ENCODE measurements at places on chromosomes 5 and 9.

GRCh38 chr5:93289942-93290341 lies 291.1 kb downstream of the NR2F1-AS1 start:
- DNase-seq = no peak

DNA sequence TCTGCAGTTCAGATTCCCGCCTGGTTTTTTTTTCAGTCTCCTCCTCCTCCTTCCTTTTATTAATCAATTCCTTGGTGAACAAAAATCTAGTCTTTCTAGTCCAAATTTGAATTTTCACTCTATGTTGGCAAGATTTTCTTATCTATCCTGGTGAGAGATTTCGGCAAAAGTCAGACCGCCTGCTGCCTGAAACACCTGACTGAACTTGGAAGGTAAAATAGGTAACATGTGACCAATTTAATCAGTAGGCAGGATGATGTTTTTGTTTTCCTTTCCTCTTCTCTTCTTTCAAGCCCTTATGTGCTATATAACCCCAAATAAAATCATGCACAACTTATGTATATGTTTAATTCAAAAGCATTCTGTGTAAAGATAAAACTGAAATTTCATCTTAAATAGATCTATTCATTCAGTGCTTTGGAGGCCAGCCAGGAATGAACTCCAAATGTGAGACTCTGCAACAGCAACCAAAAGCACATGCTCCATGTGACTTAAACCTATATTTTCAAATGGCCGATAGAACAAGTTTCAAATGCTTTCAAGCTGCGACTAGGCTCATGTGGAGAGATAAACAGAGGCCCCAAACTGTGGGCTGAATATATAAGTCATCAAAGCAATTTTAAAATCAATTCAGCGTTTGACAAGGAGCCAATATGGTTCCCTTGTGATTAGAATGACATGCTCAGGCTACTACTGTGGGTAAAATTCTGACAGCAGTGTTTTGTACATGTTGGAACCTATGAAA lies 100.4 kb upstream of the SEMA6A start:
- DNase-seq = no peak

GRCh38 chr5:169300468-169301385 lies at the start of gene SLIT3:
Gene SLIT3, minus strand, starts transcription at chr5:169301139. Its CDS starts 430 bp downstream, at chr5:169300709.
- DNase-seq = no peak

DNA sequence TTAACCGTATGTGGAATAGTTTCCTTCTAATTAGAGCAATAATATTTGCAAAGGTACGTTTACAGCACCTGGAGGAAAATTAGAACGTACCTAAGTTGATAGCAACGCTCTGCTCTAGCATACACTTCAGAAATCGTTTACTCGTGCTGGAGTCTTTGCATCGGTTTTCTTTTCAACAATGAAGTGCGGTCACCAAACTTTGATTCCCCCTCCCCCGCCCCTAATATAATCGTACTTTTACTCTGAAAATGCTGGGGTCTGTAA lies 506 bp downstream of the ADAMTS19 start:
- no peak for DNase-seq

DNA sequence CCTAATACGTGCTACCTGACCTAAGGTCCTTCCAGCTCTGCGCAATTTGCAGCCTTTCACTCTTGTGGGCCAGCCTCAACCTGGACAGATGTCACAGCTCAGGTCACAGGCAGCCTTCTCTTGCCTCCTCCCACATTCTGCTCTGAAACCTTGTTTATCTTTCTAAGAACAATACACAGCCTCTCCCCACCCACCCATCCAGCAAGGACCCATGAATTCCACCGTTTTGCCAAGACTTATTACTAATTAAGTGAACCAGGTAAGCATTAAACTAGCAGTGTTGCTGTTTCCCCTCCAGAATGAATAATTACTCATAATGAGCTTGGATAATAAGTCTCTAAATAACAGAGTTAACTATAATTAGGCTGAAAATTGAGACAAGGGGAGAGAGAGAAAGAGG lies 11.0 kb downstream of the FABP6 start:
- DNase-seq = no peak

DNA sequence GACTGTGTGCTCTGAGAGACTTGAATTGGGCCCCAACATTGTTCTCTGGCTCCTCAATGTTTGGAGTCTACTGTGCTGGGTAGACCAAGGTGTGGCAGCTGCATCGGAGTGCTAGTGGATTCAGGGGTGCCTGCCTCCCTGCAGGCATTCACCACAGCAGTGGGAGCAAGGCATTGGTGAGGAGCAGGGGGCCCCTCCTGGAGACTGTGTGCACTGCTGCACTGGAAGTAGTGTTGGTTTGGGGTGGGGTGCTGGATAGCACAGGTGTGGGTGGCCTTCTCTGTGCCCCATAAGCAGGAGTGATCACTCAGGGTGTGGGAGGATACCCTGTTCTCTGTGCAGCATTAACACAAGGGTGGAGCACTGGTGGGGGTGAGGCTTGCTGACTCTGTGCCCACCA lies 39.2 kb downstream of the INSL6 start:
- DNase-seq = no peak

DNA sequence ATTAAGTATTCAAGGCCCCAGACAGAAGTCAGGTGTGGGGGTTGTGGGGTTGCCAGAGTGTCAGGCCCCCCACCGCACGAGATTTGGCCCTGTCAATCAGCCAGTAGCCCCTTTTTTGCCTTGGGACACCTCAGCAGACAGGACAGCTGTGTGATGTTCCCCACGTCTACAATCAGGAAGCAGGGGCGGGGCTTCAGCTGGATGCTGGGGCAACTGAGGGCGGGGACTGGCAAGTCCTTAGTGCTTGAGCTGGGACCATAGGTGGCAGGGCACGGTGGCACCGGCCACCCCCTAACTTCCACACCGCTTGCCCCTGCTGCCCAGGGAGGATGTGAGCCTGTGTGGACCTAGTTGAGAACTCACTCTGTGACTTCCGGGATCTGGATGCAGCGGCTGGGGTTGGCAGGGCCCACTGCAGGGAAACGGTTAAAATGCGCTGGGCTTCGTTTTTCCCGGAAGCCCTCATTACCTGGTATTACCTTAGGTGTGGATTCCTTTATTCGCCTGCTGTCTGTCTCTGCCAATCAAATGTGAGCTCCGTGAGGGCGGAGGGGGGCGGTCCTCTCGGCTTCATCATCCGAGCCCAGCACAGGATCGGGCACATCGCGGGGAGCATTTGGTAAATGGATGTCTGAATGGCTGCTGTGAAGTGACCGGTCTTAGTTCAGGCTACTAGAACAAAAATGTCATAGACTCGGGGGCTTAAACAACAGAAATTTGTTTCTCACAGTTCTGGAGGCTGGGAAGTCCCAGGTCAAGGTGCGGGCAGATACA lies 7.5 kb upstream of the GTF3C5 start:
- DNase-seq = no peak

- no peak for DNase-seq
These were observed 202.3 kb upstream of the OR13F1 start for GRCh38 chr9:104301755-104302154.

- no peak for DNase-seq
These were observed 70.5 kb upstream of the PTCH1 start for GRCh38 chr9:95587021-95587964.

DNA sequence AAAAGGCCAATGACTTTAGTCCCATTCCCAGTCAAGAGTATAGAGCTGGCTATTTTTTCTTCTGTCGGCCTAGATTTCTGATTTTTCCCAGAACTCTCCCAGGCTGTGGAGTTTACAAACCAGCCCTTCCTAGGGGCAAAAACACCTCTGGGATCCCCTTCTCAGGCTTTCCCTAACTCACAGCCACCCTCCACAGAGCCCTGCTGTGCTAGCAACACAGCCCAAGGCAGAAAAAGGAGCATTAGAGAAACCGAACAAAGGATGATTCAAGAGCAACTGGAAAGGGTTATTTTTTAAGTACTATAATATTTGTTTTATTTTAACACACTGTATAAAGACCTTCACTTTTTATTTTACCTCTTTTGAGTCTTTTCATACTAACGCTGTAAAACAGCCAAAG lies 234.8 kb downstream of the GLIS3 start:
- no peak for DNase-seq

DNA sequence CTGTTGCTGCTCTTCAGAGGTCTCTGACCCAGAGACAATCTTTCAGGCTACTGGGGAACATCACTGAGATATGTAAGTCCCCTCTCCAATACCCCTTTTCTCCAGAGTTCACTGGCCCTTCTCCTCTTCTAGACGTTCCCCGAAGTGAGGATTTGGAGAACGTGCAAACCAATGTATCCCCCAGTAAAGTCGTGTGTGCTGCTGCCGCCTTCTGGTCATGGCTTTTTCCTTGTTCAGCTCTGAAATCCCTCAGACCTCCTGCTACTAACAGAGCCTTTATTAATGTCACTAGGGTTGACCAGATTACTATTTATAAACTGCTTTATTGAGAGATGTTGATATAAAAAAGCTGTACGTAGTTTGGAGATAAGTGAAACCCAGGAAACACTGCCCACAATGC lies 1028.6 kb downstream of the CDH9 start:
- DNase-seq = no peak

- no peak for DNase-seq
These were observed 568.5 kb downstream of the PDE4D start for GRCh38 chr5:59325070-59325469.

GRCh38 chr5:44048276-44048984 lies 340.8 kb downstream of the FGF10 start:
- no peak for DNase-seq

GRCh38 chr5:96919754-96920197 lies 16.1 kb upstream of the LNPEP start:
- DNase-seq = no peak

DNA sequence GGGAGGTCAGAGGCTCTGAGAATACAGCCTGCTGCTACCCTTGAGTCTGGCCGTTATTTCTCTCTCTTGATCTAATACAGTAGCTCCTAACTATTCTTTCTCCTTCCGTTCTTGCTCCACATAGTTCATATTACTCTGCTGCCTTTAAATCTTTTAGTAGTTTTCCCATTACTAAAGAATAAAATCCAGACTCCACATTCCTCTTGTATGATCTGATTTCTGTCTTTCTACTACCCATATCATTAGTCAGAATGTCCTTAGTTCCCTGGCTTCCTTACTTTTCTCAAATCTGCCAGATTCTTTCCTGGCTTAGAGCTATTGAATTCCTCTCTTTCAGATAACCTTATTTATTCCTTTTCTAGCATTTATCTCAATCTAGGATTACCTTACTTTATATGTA lies 40.0 kb downstream of the MARCHF6 start:
- DNase-seq = no peak

DNA sequence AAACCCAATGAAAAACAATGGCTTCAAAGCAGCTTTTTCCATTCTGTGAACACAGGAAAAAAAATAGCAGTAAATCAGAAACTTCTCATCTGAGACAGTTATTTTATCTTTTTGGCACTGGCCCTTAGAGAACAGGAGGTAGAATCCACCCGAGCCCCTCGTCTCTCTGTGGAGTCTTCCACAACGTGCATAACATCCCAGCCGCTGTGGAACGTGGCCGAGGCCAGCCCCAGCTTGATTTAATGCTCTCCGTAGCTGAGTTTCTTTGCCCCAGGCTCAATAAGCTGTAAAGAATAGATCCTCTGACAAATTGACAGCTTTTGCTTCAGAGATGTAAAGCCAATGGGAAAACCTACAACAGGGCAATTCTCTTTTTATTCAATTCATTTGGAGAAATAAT lies 107.9 kb upstream of the DAP start:
- DNase-seq = no peak

- no peak for DNase-seq
These were observed 428.8 kb downstream of the BRINP1 start for GRCh38 chr9:118940473-118940872.

GRCh38 chr9:117552811-117553210 lies 138.0 kb upstream of the ASTN2 start:
- DNase-seq = no peak

DNA sequence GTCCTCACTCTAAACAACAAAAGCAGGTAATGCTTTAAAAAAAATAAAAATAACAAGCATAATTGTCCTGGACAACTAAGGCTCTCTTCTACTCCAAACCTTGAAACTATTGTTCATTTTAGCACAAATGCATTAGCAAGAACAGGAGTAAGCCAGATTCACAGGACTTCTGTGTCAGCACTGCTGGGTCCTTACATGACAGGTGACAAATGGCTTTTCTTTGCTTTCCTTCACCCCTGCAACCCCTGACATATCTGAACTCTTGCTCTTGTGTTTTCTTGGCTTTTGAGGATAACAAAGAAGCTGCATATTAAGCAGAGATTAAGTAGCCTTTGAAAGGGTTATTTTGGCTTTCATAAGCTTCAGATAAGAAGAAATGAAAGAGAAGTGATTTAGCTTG lies 71.1 kb downstream of the ZNF474 start:
- no peak for DNase-seq

- no peak for DNase-seq
These were observed 226.6 kb upstream of the KLF9 start for GRCh38 chr9:70641031-70641430.

- DNase-seq = no peak
These were observed 165.8 kb upstream of the NR3C1 start for GRCh38 chr5:143569213-143569701.

- no peak for DNase-seq
These were observed 18.5 kb downstream of the COL15A1 start for GRCh38 chr9:98962181-98962560.

DNA sequence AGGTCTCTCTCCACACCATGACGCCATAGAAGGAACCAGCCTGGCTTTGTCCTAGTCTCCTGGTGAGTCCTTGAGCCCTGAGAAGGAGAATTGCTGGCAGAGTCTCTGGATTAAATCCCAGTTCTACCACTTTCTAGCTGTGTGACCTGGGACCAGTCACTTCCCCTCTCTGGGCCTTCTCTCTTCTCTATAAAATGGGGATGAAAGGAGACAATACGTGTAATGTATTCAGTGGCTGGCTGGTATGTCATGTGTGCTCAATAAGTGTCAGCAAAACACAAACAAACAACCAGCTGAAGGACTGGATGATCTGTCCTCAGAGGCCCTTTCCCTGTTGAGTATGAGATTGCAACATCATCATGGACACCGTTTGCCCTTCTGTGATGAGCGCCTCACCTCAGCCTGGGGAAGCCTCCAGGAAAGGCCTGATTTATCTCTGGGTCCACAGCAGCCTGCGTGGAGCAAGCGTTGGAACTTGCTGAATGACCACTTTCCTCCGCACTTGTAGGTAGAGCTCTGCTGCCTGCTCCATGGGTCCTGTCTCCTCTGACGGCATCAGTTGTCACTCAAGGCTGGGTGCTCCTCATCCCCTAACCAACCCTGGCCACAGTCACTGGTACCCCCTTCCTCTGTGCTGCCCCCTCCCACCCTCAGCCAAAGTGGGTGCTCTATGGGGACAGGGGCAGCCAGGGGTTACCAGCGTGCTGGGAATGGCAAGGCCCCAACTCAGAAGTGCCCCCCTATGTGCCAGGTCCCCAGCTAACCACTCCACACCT lies 3.6 kb upstream of the NR5A1 start:
- DNase-seq = no peak

GRCh38 chr9:4092793-4093709 lies 206.8 kb downstream of the GLIS3 start:
- no peak for DNase-seq

All from GM19239 (cell line).